Stimulated activated CD8-positive, alpha-beta memory T cell treated with anti-CD3 and anti-CD28 coated beads, Interleukin-15, amount 100 ng/mL, for 4 hours (primary cell): ENCODE measurements at places on chromosomes 7 and 10.

- no peak for DNase-seq
Observed at GRCh38 chr10:129655007-129655678, 188.1 kb downstream of the MGMT start.

DNA sequence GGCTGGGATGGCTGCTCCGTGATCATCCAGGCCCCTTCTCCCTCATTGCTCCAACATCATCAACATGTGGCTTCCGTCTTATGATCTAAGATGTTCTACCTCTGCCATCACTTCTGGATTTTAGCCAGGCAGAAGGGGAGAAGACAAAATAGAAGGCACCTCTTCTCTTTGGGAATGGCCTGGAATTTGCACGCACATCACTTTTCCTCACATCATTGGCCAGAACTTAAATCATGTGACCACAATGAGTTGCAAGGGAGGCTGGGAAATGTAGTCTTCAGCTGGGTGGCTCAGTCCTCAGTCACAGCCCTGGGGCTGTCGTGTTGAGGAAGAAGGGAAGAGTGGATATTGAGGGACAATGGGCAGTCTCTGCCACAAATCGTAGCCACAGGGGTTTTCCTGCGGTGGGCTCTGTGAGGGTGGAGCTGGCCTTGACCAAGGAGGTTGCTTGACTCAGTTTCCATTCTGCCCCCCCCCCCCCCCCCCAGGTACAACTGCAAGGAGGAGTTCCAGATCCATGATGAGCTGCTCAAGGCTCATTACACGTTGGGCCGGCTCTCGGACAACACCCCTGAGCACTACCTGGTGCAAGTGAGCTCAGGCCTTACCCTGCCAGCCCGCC lies 50.3 kb downstream of the PALD1 start:
- DNase-seq, result no peak

GRCh38 chr7:33909755-33910154 lies 4.4 kb downstream of the BMPER start:
- DNase-seq, result no peak

- no peak for DNase-seq
Observed at GRCh38 chr10:110446954-110447608, 50.6 kb upstream of the DUSP5 start.

- no peak for DNase-seq
Observed at GRCh38 chr10:79327090-79327457, 20.2 kb upstream of the PPIF start.

GRCh38 chr10:23195846-23196600 lies 3.9 kb downstream of the PTF1A start:
- DNase-seq, result no peak

DNA sequence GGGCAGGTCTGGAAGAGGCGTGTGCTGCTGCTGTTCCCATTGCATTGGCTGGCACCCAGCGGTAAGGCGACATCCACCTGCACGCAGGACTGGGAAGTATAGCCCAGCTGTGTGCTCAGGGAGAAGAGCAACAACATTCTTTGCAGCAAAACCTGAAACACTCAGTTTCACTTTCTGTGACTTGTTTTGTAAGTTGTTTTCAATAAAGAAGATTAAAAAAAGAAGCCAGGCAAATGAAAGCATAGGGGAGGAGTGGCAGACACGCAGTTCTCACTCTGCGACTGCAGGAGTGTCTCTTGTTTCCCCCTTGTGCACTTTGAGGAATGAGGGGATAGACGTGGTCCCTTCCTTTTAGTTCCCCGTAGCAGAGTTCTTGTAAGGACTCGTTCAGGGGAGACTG lies 5.8 kb downstream of the FBH1 start:
- DNase-seq, result no peak

GRCh38 chr7:113044394-113044793 lies 42.2 kb downstream of the GPR85 start:
- DNase-seq, result no peak

DNA sequence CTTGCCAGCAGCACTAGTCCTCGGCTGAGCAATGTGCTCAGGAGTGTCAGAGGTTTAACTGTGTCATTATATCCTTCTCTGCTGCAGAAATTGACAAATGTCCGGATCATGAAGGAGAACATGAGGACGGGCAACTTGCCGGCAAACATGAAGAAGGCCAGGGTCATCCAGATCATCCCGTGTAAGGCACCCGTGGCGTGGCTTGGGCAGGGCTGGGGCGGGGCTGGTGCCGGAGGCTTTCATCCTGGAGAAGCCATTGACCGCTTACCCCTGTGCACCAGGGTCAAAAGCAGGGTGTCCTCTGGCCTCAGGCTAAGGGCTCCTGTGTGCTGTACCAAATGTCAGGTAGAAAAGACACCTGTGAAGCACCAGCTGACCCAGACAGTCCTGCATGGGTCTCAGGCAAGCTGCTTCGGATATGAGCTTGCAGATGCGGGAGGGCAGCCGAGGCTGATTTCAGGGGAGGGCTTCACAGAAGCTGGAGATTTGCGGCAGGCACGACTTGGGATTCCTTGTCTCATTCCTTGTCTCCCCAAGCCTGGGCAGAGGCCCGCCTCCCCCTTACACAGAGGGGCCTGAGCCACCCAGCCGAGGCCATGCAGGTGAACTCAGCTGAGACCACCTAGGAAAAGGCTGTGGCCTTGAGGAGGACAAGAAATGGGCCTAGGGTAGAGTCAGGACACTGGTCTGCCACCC lies 55.4 kb downstream of the MKI67 start:
- no peak for DNase-seq

DNA sequence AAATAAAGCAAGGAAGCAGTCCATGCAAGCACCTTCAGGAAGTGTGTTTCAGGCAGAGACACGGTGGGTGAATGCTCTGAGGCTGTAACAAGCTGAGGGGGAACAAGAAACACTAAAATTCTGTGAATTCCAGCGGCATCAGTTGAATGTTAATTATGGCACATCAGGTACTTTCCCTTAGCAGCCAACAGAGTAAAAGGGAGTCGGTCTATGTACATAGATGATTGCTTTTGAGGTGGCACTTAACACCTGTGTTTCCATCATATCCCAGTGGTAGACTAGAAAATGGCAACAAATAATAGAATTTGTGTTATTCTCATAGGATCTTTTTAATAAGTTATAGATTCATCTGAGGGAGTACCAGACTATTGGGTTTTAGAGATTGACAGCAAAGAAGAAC lies 481.0 kb upstream of the KLF6 start:
- no peak for DNase-seq

GRCh38 chr7:158318511-158318913 lies 269.1 kb downstream of the PTPRN2 start:
- DNase-seq, result no peak

- no peak for DNase-seq
Observed at GRCh38 chr7:28479507-28479947, 67.2 kb downstream of the CREB5 start.

DNA sequence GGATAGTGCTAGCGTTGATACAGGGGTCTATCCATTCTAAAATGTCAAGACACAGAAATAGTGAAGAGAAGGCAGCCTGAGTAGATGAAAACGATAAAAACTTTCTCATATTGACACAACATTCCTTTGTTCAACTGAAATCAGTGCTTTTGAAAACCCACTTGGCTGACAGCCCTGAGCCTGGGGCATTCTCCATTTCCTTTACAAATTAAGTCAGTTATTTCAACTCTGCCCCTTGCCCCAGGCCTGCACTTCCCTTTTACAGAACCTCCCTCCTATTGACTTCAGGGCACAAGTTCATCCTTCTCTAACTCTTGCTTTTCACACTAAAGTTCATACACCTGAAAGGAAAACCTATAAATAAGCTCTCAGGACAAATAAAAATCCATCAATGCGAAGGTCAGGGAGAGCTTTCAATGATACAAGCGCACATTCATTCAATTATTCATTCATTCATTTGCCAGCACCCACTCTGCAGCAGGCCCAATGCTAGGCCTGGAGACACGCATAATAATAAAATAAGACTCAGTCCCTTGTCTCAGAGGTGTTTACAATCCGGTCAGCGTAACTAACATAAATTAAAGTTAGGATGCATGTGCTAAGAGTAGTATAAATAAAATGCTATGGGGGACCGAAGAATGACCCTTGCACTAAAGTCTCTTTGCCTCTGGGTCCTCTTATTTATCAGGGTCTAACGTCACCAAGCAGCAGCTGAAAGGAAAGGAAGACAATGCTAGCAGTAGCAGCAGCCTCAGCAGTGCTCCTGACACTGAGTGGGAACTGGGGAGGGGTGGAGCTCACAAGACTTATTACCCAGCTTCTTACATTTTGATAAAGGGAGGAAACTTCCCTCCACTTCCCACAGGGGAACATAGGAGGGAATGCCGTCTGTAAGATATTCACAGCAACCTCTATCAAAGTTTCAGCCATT lies 134.8 kb downstream of the PDE1C start:
- no peak for DNase-seq
